Stimulated activated CD4-positive, alpha-beta T cell treated with anti-CD3 and anti-CD28 coated beads, Interleukin-4, amount 100 ng/mL, for 4 hours (primary cell): ENCODE measurements at places on chromosomes 7 and 10.
A peak's percentile ranks its signal among the peaks of the same experiment; 100 is the strongest.

- no peak for DNase-seq
Measured at GRCh38 chr7:131921016-131921415, 364.6 kb upstream of the PODXL start.

DNA sequence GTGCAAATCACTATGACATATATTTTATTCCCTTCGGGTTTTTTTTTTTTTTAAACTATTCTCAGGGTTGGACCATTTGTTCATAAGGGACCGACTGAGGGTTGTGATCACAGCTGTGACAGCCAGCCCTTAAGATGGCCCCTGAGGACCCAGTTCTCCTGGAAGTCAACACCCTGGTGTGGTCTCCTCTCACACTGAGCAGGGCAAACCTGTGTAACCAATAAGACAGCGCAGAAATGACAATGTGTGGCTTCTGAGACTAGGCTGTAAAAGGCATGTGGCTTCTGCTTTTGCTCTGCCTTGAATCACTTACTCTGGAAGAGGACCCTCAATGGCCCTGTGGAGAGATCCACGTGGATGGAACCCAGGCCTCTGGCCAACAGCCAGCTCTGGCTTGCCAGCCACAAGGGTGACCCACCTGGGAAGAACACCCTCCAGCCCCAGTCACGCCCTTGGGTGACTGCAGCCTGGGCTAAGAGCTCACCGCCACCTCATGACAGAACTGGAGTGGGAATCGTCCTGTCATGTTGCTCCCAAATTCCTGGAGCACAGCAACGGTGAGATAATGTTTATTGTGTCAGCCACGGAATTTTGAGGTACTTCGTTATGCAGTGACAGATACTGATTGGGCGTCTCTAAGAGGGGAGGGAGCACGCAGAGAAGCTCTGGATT, 127.1 kb downstream of the CLEC2L start:
- DNase-seq, result no peak

GRCh38 chr10:101380353-101381017, 26.5 kb downstream of the BTRC start:
- no peak for DNase-seq

DNA sequence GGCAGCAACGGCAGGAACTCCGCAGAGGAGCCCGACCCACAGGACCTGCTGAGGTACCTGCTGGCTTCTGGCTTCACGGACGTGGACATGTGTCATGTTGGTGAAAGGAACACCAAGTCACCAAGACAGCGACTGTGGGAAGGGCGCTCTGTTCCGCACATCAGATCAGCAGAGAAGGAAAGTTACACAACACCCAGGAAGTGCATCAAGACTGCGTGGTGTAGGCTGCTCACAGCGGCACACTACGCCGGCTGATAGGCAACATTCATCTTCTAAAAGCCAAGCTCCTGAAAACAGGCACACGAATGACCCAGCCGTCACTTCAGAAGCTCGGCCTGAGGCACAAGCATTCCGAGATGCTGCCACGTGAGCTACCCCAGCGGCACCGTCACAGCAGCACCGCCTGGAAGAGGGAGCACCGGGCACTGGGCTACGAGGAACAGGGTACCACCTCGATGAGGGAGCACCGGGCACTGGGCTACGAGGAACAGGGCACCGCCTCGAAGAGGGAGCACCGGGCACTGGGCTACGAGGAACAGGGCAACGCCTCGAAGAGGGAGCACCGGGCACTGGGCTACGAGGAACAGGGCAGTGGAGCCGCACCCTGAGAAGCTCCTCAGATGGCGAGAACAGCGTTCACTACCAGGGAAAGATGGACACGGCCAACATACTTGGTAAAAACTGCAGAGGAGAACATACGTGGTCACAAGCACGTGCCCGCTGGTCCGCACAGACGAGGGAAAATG, 86.7 kb downstream of the MAD1L1 start:
- no peak for DNase-seq

DNA sequence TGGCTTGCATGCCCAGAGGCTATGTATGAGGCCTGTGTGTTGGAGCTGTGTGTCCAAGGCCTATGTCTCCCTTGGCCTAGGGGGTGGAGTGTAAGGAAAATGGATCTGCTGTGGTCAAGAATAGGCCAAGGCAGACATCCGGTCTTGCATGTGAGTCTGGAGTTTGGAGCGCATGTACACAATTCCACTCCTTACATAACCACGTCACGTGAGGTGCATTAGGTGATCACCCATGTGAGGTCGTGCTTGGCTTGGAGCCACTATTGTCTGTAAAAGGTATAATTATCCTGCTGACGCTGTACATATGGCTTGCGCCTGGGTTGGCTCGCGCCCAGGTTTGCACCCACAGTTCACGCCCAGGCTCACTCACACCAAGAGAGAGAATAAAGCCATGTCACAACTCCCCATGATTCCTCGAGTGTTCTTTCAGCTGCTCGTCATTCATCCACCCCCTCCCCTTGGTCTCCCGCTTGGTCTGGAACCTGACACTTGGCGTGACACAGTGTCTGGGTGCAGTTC, 105.5 kb downstream of the BICC1 start:
- DNase-seq, result no peak

GRCh38 chr10:65482848-65483247, 1443.0 kb upstream of the LRRTM3 start:
- no peak for DNase-seq

- DNase-seq, result no peak
Measured at GRCh38 chr7:30910411-30911073, 1.1 kb upstream of the AQP1 start.

DNA sequence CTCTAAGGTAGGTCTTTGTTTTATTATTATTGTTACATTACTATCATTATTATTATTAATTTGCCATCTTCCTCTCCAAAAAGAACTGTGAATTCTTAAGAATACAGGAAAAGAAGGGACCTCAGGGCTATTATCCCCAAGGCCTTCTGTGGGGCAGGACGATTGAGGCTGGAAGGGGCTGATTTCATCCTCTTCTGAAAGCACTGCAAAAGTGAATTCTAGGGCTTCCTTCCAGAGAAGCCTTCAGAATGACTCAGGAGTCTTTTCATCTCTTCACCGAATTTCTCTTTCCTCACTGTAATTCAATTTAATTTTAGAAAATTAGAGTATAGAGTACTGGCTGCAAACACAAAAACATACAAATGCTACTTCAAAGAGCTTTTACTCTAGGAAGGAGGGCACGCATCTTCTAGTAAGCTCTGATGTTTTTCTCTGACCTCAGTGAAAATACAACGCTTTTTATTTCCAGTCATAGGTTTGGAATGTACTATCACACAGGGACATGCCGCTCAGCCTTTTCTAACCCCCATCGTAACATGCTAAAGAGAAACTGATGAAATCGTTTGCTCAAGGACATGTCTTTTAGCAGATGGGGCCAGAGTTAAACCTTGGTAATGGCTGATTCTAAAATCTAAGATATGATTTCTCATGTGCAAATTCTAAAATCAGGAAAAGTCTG, 280.2 kb upstream of the PITRM1 start:
- DNase-seq, result no peak

DNA sequence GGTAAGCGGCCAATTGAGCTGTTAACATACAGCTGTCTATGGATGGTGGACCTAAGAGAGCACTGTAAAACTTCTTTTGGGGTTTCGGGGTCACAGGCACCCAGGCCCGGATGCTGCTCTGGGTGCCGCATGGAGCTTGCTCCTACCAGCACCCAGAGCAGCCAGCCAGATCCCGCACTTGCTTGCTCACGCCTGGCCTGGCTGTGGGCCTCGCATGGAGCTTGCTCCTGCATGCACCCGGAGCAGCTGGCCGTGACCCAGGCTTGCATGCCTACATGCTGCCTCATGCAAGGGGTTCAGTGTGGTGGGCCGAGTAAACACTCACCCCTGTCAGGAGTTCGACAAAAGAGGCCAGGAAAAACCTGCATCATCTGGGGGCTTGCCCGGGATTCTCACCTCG, 896.9 kb downstream of the SORCS1 start:
- no peak for DNase-seq

DNA sequence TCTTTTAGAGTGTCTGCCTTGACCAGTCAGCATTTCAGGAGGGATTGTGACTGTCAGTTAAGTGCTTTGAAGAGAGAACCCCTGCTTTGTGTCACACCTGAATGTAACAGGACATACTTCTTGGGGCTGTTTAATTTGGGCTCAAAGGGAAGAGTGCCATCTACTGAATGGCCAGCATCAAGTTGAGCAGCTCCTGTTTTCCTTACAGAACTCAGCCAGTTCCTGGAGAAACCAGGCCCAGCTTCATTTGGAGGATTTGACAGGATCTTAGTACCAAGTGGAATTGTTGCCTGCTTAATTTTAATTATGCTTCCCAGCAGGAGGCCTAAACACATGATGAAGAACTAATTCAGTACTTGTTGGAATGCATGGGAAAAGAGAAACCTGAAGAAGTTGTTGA, 8.3 kb downstream of the ADD3 start:
- no peak for DNase-seq

DNA sequence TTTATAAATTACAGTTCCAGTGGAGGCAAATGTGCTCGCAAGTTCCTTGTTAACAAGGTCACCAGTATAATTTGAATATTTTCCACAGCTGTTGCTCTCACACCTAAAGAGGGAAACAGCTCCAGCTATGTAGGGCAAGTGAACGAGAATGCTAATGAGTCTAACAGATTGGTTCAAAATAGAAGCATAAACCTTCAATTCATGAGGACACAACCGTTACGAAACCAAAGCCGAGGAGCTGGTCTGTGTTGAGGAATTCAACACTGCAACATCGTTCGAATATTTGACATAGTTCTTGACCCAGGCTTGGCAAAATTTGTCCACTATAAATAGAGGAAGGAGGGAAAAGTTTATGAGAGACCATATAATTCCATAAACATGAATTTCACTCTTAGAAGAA, 161.3 kb downstream of the KLF6 start:
- no peak for DNase-seq

DNA sequence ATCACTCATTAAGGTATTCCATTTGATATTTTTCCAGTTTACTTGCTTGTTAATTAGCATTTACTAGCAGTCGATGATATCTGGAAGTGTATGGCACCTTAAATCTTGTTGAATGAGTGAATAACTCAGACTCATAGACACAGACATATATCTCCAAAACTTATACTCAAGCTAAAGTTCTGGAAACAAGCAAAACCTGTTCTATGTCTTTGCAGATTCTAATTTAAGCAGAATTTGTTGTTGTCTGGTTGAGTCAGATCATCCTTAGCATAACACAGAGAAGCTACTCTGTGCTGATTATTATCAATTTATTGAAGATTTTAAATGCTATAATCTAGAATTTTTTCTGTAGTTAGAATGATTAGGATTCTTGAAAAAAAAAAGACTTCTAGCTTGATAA, 296.2 kb downstream of the MDFIC start:
- no peak for DNase-seq

DNA sequence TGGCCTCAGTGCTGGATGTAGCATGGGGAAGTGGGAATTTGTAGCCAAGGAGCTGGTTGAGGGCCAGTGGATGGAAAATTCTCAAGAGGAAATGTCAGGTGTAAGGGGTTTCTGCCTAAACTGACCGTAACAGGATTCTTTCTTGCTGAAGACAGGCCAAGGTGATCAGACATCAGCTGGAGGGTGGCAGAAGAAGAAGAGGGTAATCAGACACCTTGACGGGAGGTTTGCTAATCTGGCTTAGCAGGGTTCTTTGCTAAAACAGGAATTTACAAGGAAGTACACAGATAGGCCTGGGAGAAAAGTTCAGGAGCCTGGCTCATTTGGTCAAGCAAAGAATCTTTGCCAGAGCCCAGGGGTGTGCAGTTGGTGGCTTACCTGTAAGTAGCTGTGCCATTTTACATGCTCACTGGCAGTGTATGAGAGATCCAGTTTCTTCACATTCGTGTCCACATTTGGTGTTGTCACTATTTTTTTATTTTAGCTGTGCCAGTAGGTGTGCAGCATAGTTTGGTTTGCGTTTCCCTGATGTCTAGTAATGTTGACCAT, 73.7 kb downstream of the BMPR1A start:
- DNase-seq, result no peak

GRCh38 chr10:132774902-132775863, 10.8 kb downstream of the NKX6-2 start:
- DNase-seq, result no peak

DNA sequence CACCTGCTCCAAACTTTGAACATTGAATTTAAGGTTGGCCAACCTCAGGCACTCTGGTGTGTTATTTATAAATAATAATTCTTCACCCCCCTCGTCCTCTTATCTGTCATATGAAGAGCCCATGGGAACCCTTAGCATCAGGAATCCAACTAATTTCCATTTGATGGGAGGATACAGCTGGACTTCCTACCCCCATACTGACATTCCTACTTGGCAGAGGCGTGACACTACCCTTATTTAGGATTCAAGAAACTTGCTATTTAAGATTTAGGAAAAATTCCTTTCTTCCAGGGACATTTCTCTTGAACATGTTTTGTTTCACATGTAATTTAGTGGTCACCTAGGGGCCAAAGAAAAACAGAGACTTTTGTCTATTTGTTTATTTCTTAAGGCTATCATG, 171.9 kb upstream of the NRP1 start:
- no peak for DNase-seq

DNA sequence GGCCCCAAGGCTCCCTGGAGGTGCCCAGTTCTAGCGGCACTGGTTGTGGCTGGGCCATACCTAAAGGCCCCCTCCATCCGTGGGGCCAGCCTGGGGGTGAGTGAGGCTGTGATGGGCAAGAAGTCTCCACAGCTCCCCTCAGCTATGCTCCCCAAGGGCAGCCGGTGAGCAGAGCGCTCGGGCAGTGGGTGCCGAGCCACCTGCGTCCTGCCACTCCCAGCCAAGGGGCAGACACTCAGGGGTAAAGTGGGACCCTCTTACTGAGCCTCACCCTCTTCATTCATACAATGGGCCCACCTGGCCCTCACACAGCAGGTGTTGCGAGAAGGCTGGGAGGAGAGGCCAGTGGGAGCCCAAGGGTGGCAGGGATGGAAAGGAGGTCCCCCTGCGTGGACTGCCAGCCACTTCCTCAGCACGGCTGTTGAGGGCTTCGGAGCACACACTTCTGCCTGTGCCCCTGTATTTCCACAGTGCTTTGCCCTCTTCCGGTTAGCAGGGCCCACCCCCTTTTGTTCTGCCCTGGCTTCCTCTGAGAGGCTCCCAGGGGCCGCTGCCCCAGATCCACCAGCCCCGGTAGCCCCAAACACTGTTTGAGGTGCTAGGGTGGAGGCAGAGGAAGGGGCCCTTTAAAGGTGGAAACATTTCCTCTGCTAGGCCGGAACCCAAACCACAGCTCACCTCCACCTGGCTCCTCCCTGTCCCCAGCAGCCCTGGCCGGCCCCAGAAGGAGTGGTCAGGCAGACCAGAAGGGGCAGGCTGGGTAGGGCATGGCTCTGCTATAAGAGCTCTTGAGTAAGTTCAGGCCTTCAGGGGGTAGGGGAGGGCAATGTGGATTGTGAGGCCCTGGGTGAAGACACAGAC, 16.4 kb upstream of the C10orf105 start:
- DNase-seq, result peak; percentile 71

GRCh38 chr10:127016331-127016730, 111.1 kb downstream of the DOCK1 start:
- DNase-seq, result no peak
